ENCODE measurements at places on chromosomes 6 and 20. TPM values are rescaled to one million over a fixed set of nuclear protein-coding genes. Genes with fewer than 3 reads are reported as not detected.

PRSS16 gene
- total RNA-seq = 0.49 TPM

PRDM1 gene
- 0.85 TPM for total RNA-seq

FOXA2 gene
- not detected for total RNA-seq

SPATA25 gene
- 2.4 TPM for total RNA-seq

IMPG1 gene
- total RNA-seq = not detected

EPHA7 gene
- 12.5 TPM for total RNA-seq

RGS17 gene
- total RNA-seq = 0.16 TPM

BMP6 gene
- 5.2 TPM for total RNA-seq

SCRT2 gene
- total RNA-seq = not detected

XKR7 gene
- total RNA-seq = not detected

CYP39A1 gene
- total RNA-seq = 5.4 TPM

WDR27 gene
- total RNA-seq = 9.1 TPM

RSPO3 gene
- total RNA-seq = 0.27 TPM

LGSN gene
- total RNA-seq = not detected

PNRC1 gene
- total RNA-seq = 180 TPM

CD93 gene
- total RNA-seq = 35.7 TPM

SLC35D3 gene
- 0.08 TPM for total RNA-seq

GRM4 gene
- not detected for total RNA-seq

RHAG gene
- total RNA-seq = 0.44 TPM

HELZ2 gene
- 10.6 TPM for total RNA-seq

MTCH1 gene
- 162 TPM for total RNA-seq

OTOR gene
- total RNA-seq = not detected

PDE7B gene
- 12.6 TPM for total RNA-seq

WFDC6 gene
- not detected for total RNA-seq

TPMT gene
- 14.1 TPM for total RNA-seq

TRIM10 gene
- total RNA-seq = not detected

HLA-DOA gene
- 1.8 TPM for total RNA-seq

GMPR gene
- total RNA-seq = 126 TPM

KCNS1 gene
- total RNA-seq = 0.14 TPM

MOCS1 gene
- total RNA-seq = 28.6 TPM

ENPP5 gene
- total RNA-seq = 3.0 TPM

ARFGEF3 gene
- total RNA-seq = 2.0 TPM

GRM1 gene
- total RNA-seq = 6.7 TPM

NPBWR2 gene
- total RNA-seq = not detected

Measured in left ventricle myocardium inferior (tissue), 1 donor.